ENCODE measurements at places on chromosomes 12 and 14.

DNA sequence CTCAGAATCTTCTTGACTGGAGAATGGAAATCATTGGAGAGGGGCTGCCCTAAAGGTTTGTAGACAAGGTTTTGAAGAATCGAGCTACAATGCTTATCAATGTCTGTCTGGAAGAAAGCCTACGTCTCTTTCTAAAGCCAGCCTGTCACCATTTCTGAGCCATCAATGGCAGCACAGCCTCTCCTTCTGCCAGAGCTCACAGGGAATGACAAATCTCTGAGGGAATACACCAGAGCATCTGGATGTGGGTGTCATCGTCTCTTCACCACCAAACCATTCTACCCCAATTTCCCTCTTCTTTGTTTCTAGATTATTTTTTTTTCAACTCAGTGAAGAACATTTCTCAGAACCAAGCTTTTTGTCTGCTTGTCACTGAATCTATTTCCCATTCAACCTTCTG is 349.7 kb downstream of the EMP1 start:
- DNase-seq: no peak

DNA sequence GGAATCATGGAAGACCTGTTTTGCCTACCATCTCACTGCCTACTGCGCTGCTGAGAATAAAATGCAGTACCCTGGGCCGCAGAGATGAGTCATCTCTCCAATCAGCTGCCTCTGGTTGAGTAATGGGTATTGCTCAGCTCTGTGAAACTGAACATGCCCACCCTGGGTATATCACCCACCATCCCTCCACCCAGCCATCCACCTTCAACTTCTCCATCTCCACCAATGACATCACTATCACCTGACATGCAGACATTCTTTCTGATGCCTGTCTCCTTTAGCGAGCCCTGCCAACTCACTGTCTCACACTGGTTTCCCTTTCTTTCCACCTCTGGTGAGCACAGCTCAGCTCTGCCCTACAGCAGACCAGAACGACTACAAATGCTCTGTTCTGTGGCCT is 33.6 kb downstream of the E2F7 start:
- DNase-seq: peak; percentile 76

GRCh38 chr12:28217805-28218204 is 27.5 kb downstream of the CCDC91 start:
- no peak for DNase-seq

- peak; percentile 85 for DNase-seq
These were observed 9.2 kb upstream of the PNMA1 start for GRCh38 chr14:73723406-73723796.

DNA sequence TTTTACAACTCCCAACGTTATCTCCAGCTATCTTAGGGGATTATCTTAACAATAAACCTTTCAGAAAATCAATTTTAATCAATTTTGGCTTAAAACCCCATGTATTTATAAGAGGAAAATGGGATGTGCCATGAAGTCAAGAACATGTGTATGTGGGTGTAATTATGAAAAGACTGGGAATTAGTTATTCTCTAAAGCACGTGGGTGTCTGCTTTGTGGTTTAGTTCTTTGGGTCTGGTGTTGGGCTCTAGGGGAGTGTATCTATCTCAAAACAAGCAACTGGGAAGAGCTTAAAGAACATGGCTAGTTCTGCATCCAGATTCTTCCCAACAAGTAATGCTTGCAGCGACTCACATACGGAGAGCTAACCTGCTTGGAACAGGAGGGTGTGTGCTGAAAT is 40.1 kb upstream of the MAX start:
- DNase-seq: no peak

GRCh38 chr12:117640511-117640910 is 279.1 kb upstream of the NOS1 start:
- DNase-seq: no peak

GRCh38 chr12:512933-513332 is 53.2 kb downstream of the B4GALNT3 start:
- no peak for DNase-seq

DNA sequence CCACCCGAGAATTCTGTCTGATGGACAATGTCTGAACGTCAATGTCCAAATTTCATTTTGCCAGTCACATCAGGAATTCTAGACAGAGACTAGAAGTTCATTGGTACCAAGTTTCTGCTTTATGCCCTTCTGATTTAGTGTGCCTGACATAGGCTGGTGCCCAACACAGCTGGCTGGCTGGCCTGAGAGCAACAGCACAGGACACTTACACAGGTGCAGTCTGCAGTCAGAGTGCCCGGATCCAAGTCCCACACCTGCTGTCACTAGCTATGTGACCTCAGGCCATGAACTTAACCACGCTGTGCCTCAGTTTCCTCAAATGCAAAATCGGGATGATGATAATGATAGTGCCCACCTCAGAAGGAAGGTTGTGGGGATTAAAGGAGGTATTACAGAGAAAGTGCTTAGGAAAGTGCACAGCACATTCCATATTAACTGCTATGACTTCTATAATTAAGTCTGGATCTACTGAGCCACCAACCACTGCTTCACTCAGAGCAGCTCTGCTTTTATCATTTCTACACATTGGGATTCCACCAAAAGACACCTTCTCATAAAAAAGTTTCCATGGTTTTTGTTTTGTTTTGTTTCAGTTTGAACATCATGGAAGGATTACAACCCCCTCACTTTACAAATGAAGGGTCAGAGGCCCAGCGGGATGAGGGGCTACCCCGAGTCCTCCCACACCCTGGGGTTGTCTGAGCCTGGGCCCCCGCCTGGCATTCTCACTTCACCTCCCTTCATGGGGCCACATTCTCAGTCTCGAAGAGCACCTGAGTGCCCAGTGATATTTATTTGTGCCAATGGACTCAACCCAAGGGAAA is 168.8 kb upstream of the BCL2L14 start:
- no peak for DNase-seq

GRCh38 chr14:88004506-88005036 is 364 bp upstream of the GPR65 start:
- no peak for DNase-seq

DNA sequence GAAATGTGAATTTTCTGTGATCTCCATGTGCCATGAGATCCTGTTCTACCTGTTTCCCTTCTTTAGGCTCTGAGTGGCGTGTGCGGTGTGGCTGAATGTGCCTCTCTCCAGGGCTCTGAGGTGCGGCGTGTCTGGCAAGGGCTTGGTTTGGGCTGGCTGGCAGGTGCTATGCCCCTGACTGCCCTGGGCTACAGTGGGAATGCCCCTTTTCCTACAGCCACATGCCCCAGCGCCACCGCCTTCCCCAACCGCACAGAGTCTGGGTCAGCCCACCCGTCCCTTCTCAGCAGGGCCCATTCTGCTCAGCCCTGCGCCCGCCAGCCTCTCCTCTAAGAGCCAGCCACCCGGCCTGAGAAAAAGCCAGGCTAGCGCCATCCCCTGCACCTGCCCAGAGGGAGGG is 24.7 kb downstream of the BTBD6 start:
- DNase-seq: no peak

DNA sequence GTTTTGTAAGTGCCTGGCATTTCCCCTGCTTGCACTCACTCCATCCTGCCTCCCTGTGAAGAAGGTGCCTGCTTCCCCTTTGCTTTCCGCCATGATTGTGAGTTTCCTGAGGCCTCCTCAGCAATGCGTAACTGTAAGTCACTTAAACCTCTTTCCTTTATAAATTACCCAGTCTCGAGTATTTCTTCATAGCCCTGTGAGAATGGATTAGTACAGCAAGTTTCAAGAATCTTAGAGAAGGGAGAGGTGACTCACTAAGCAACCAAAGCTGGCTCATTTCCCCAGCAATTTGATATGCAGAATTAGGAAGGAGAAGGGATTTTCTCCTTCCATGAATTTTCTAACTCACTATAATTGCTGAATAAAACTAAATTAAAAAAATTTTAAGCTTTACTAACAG is 251.0 kb upstream of the FOXG1 start:
- DNase-seq: peak; percentile 83

- DNase-seq: no peak
These were observed 34.1 kb downstream of the NOC4L start for GRCh38 chr12:132178316-132178715.

DNA sequence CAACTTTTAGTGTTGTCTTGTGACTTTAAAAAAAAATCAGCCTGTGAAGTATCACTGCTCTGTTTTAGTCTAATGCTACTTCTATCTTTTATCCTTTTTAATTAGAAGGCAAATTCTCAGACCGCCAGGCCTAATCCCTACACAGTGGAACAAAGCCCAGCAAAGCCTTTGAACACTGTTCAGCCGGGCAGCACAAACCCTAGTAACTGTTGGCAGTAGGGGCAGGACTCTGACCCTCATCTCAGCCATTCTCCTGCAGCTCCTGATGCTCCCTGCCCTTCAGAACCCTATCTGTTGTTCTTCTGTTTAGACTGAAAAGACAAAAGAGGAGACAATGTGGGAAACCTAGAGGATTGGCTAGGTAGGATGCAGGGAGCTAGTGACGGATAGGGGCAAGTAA is 78.0 kb upstream of the OTX2 start:
- no peak for DNase-seq
